ENCODE measurements at places on chromosomes 6 and 20. TPM values are rescaled to one million over a fixed set of nuclear protein-coding genes. Genes with fewer than 3 reads are reported as not detected.

- no peak for DNase-seq
These were observed 148.7 kb downstream of the SOX4 start for GRCh38 chr6:21742238-21742660.

Gene KCNB1
- 43.0 TPM for total RNA-seq

Gene OR14J1
- not detected for total RNA-seq

GRCh38 chr20:4681401-4681800 is 40.3 kb upstream of the PRND start:
- DNase-seq: no peak

DNA sequence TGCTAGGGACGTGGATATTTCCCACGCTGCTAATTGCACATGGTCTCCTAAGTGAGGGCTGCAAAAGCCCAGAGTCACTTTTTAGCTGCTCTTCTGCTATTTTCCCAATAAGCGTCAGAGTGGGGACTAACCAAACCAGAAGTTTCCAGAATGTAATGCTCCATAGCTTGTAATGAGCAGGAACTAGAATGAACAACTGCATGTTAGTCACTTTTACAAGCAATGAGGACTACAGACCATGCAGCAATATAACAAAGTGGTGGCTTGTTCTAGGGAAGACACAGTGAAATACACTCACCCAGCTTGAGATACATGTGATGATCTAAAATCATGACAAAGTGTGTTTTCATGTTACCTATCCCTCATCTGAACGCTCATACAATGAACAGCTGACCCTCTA is 314.1 kb upstream of the SGK1 start:
- DNase-seq: no peak

Gene OR2H1
- not detected for total RNA-seq

GRCh38 chr6:148465670-148466069 is 123.0 kb downstream of the SASH1 start:
- no peak for DNase-seq

GRCh38 chr20:57899554-57899953 is 189.7 kb upstream of the PMEPA1 start:
- no peak for DNase-seq

DNA sequence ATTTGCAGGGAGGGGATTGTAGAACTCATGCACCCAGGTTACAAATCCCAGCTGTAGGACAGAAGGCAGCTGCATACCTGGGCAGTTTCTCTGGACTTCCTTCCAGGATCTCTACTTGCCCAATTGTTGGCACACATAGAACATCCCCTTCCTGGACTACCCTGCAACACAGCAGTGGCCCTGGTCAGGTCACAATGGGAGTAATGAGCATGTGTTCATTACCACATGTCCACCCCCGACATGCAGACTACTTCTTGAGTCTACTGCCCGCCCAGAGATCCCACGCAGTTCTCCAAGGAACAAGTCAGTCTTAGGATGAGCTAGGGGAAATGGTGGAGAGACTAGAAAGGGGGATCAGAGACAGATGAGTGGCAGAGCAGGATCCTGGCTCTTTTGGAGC is 5.1 kb downstream of the PEX6 start:
- DNase-seq: no peak

GRCh38 chr6:151434369-151434768 is 17.6 kb downstream of the RMND1 start:
- DNase-seq: no peak

GRCh38 chr6:12279322-12280091 is 10.7 kb upstream of the EDN1 start:
- DNase-seq: no peak

DNA sequence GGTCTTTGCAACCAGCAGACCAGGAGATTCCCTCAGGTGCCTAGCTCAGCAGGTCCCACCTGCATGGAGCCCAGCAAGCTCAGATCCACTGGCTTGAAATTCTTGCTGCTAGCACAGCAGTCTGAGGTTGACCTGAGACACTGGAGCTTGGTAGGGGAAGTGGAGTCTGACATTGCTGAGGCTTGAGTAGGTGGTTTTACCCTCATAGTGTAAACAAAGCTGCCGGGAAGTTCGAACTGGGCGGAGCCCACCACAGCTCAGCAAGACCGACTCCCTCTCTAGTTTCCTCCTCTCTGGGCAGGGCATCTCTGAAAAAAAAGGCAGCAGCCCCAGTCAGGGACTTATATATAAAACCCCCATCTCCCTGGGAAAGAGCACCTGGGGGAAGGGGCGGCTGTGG is 34.3 kb downstream of the PRSS35 start:
- no peak for DNase-seq

DNA sequence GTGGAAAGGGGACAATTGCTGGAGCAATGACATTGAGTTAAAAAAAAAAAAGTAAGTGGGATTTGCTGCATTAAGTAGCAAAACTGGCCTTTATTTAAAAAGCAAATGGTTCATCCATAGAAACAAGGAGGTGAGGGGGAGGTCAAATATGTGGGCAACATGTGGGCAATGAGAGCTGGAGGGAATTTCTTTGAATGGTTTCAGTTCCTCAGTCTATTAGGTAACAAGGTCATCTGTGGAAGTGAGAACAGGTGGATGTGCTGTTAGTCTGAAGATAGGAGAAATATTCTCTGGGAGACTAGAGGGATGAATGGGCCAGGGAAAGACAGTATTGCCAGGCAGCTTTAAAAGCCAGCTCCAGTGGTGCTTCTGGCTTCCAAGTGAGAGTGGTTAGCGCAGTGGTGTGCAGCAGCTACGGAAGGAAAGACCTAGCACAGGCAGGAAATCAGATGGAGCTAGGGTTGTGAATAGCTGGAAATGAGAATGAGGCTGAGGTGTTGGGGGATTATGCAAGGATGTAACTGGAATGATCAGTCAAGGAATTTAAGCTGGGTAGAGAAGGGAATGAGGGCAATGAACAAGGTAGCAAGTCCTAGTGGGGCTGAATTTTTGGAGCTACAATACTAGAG is 727.6 kb downstream of the PTPRT start:
- DNase-seq: no peak

GRCh38 chr20:31869942-31870725 is at the start of the genes DUSP15 and TTLL9:
Gene DUSP15, minus strand, starts transcription at chr20:31870527. Its CDS starts 190 bp downstream, at chr20:31870337.
Gene TTLL9, plus strand, starts transcription at chr20:31870634. Its CDS starts 493 bp downstream, at chr20:31871127.
- peak; percentile 89 for DNase-seq

Gene GABBR1
- total RNA-seq: 33.5 TPM

Gene PTCRA
- total RNA-seq: not detected

Gene TRIM15
- not detected for total RNA-seq

Data from mesenteric fat pad (tissue), 1 donor.